CD4-positive, CD25-positive, alpha-beta regulatory T cell (primary cell): ENCODE measurements at places on chromosomes 7 and 10. TPM values are rescaled to one million over a fixed set of nuclear protein-coding genes. Genes with fewer than 3 reads are reported as not detected.

- peak; percentile 84 for DNase-seq
Measured at GRCh38 chr10:74585231-74586087, 240.9 kb upstream of the KAT6B start.

DNA sequence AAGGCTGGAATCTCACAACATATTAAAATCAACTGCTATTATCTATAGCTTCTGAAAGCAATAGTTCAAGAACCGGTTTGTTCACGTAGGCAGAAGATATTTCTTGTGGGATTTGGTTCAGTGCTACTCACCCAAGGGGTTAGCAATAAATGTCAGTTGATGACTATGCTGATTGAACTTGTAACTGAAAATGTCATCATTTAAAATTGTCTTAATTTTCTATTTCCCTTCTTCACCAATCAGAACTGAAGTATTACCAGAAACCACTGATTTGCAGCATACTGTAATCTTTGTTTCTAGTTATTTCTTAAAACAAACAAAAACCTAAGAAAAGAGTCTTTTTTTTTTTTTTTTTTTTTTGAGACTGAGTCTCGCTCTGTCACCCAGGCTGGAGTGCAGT is 46.1 kb downstream of the CPEB3 start:
- DNase-seq: no peak

- no peak for DNase-seq
Measured at GRCh38 chr10:12583891-12584595, 234.7 kb downstream of the CAMK1D start.

GRCh38 chr7:47833211-47833610 is 115.1 kb downstream of the PKD1L1 start:
- DNase-seq: no peak

GRCh38 chr10:111335826-111336225 is 259.0 kb downstream of the ADRA2A start:
- DNase-seq: no peak

GRCh38 chr10:118753331-118754228 is 1.2 kb downstream of the CACUL1 start:
- no peak for DNase-seq

DNA sequence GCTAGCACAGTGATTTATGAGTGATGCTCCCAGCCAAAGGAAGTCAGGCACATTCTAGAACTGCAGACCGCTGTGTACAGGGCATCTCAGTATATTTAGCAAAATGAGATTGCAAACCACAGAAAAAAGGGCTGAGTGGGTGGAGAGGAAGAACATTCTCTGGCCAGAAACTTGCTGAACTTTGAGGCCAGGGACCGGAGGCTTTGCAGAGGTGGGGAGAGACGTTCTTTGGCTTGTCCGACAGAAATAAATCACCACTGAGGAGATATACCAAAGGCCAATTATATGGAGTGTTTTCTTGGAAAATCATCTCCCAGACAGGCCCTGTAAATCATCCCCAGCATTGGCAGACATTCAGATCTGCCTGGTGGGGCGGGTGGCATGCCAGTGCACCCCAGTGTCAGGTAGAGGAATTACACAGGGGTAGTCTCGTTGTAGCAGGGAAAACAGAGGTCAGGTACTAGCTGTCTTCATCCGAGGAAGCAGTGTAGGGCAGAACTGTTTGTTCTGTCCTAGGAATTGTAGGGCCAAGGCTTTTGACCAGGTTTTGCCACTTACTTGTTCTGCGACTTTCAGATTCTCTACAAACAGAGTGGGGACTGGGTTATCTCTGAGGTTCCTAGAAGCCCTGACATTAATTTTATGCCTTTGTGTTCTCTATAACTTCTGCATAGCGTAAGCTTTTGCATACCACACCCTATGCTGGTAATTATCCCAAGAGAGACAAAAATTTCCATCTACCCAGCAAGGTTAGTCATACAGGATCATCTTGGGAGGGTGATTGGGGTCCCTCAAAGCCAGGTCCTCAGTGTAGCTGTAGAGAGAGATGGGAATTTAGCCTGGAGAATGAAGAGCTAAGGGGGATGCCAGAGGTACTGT is 655.6 kb downstream of the LRMDA start:
- no peak for DNase-seq

DNA sequence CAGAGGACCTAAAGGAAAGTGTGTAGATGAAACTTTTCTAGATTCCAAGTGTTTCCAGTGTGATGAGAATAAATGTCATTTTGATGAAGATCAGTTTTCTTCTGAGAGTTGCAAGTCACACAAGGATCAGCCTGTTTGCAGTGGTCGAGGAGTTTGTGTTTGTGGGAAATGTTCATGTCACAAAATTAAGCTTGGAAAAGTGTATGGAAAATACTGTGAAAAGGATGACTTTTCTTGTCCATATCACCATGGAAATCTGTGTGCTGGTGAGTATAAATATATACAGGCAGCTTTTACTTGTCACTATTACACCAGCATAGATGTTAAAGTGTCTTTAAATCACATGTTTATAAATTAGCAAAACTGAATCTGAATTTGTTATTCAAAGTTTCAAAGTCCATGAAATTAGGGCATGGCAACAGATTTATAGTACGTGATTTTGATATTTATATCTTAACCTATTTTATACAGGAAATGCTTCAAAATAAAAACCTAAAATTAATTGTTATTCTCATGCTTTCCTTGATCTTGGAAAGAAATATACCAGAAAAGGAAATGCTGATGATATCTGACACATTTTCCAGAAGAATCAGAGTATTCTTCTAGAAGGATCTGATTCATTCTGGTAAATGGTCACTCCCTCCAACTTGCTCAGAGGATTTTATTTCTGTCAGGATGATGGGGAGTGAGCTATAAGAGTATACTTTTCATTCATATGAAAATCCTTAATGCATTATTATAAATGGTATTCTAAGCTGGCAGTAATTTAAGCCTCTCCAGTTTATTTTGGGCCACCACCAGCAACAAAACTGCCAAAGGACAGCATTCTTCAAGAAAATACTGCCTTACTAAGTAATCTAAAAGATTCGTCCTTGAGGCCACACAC is 71.4 kb downstream of the ITGB8 start:
- no peak for DNase-seq

DNA sequence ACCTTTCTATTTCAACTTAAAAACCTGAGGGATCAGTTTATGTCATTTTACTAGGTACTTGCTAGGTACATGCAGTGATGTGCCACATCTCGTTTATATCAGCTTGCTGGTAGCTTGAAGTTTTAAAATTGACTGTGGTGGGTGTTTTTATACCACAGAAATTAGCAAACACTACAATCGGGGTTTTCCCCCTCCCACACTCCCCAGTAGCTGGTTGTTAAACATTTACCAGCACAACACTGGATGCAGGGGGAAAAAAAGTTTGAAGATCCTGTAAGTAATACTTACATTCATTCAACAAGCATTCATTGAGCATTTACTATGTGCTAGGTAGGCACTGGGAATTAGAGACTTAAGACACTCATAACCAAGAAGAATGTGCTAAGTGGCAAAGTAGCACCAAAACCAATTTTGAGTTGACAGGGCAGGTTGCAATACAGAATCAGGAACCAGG is 32.6 kb downstream of the USP6NL start:
- no peak for DNase-seq

- no peak for DNase-seq
Measured at GRCh38 chr7:66930341-66930740, 9.3 kb downstream of the TMEM248 start.

DNA sequence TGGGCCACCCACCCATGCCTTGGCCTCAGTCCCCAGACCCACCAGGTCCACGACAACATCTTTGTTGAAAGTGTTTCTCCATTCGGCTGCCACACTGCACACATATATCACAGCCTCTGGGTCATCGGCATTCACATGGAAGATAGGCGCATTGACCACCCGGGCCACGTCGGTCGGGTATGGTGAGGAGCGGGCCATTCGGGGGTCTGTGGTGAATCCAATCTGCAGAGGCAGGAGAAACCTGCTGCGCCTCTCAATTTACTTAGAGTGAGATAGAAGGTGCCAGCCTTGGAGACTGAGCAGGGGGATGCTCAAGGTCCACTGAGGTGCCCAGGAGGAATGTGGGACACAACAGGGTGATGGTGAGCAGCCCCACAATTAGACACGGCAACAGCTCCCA is 16.4 kb downstream of the OGDHL start:
- DNase-seq: no peak

GRCh38 chr10:117007080-117007479 is 2.1 kb upstream of the SHTN1 start:
- no peak for DNase-seq

DNA sequence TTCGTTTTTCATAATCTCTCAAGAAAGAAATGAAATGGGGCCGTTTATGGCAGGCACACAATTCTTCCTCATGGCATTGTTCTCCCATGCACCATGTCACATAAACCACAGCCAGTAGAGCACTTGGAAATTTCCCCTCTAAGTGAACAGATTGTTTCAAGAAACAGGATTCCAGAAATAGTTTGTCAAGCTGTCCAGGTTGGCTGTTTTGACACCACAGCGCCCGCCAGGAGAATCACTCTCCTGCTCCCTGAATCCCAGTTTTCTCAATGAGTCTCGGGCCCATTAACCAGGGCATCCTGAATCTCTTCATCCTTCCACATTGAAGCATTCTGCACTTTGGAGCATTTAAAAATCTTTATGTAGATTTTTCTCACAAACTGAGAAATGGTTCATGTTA is 172.2 kb upstream of the NEBL start:
- no peak for DNase-seq

Gene TMEM26
- not detected for total RNA-seq

Gene ZNF365
- 13.8 TPM for total RNA-seq

Gene ASL
- 15.6 TPM for total RNA-seq

Gene AHR
- 120 TPM for total RNA-seq
